Omental fat pad (tissue), 4 donors: ENCODE measurements at places on chromosomes 2 and 18. TPM values are rescaled to one million over a fixed set of nuclear protein-coding genes. Genes with fewer than 3 reads are reported as not detected.

DNA sequence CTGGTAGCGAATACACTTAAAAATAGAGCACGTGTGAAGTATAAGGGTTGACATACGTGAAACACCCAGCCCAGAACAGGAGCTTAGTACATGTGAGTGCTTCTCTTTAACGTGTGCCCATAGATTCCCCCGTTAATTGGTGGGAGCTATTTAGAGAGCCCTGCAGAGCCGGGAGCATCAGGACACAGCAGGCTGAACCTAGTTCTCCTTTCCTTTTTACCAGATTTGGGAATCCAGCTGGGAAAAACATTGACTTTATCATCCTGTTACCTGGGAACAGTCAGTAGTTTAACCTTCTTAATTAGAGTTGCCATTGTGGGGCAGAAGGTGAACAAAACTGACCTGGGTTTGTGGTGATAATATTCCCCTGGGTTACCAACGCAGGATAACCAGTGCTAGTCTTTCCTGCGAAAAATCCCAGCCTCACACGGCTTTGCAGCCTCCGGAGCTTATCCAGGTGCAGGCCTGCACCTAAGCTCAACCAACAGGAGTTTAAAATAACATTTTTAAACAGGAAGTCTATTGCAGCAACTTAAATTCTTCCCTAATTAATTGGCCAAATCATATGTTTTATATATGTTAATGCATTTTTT is 78.1 kb upstream of the SPTBN1 start:
- DNase-seq = no peak

GRCh38 chr18:40233931-40234616 is 1721.0 kb upstream of the PIK3C3 start:
- no peak for DNase-seq

GRCh38 chr2:190467575-190468083 is 59.5 kb downstream of the MFSD6 start:
- DNase-seq = no peak

- DNase-seq = no peak
Observed at GRCh38 chr2:44651974-44652373, 289.5 kb upstream of the SIX3 start.

GRCh38 chr2:218017211-218018053 is 14.6 kb upstream of the TNS1 start:
- DNase-seq = no peak

DNA sequence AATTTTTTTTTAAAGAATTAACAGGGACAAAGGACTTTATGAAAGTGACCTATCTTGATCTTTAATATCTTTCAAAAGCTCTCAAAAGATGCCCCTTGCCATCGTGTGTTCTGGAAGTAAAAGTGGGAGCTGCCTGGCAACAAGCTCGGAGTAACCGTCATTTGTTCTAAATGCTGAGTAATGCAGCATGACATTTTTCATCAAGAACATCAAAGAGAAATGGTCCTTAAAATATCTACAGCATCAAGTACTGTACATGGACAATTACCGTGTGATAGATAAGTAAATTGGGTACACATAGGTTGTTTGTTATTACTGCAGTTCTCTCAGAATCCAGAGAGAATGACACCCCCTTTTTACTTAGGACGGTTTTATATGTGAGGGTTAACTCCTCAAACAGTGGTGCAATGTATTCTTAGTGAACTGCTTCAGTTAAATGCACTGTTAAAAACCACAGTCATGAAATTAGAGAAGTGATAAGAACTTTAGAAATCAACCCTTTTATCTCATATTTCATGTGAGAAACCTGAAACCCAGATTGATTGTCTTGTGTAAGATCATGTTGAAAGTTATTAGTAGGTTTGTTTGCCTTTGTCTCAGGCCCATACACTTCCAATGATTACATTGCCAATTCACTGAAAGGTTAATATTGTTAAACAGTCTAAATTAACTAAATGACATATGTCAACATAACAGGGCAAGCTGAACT is 90.6 kb upstream of the HNMT start:
- no peak for DNase-seq

- DNase-seq = no peak
Observed at GRCh38 chr2:44195714-44196113, 27.0 kb downstream of the PPM1B start.

DNA sequence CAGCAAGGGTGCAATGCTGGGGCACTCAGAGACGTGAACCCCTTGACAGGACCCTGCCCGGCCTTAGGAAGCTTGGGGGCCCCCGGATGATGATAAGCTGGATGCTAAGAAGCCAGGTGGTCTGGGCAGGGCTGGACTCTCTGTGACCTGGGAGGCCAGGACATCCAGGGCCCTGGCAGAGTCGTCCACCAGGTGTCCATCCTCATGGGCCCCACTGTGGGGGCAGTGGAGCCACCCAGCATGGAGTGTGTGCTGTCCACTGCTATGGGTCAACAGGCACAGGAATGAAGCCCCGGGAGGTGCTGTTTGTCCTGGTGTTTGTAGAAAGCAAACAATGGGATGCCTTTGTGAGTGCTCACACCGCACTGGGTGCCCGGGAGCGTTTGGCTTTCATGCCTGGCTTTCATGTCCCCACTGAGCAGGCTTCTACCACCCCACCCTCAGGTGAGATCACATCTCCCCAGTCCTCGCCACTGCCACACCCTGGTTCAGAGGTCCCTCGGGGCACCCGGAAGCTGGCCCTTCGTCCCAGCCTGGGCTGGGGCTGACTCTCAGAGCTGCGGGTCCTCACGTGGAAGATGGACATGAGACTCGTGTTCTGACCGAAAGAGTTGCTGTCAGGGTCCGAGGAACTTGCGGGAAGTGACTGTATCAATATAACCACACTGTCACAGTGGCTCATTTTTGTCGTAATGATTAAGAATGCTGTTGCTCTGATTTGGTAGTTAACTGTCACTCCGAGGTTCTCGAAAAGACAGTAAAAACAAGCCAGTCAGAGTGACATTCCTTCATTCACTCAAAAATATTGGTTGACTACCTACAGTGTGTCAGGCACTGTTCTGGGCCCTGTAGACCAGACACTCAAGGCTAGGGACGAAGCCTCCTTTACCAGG is 53.3 kb downstream of the INHBB start:
- no peak for DNase-seq

GRCh38 chr2:119293254-119293653 is 69.6 kb downstream of the STEAP3 start:
- DNase-seq = no peak

- no peak for DNase-seq
Observed at GRCh38 chr2:108165729-108166128, 74.0 kb upstream of the SULT1C3 start.

- DNase-seq = no peak
Observed at GRCh38 chr18:41490861-41491260, 464.2 kb upstream of the PIK3C3 start.

- DNase-seq = no peak
Observed at GRCh38 chr2:18831916-18832510, 242.6 kb upstream of the NT5C1B start.

DNA sequence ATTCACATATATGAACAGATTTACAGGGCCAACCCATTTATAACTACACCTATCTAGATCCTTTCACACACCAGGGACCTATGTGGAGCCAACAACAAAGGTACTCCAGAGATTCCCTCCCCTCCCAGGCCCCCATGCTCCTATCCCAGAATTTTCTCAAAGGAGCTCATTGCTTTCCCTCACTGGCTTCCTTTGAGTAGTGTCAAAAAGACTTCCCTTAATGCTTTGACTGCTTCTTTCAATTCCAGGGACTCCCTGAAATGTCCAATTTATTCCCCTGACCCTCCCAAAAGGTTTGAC is 46.6 kb downstream of the IKZF2 start:
- DNase-seq = no peak

- DNase-seq = no peak
Observed at GRCh38 chr2:130729322-130730299, 741 bp downstream of the GPR148 start.

DNA sequence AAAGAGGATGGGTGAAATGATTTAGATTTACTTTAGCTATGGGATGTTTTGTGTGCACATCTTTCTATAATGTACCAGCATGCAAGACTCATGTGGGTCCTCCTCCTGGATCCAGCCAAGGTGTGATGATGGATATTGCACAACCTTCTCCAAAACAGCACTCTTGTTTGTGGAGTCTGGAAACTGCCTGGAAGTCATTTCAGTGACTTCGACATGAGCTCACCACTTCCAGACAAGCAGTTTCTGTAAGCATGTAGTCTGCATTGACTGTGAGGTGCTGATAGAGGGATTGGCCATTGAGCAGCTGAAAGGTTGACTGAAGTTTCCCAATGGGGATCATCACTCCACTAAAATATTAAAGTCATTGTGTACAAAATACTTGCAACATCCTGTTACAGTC is 154.0 kb downstream of the TRIB2 start:
- no peak for DNase-seq

GRCh38 chr2:23711979-23712755 is 214.8 kb downstream of the ATAD2B start:
- DNase-seq = no peak

GRCh38 chr18:49082714-49083688 is 132.2 kb upstream of the SMAD7 start:
- no peak for DNase-seq

DNA sequence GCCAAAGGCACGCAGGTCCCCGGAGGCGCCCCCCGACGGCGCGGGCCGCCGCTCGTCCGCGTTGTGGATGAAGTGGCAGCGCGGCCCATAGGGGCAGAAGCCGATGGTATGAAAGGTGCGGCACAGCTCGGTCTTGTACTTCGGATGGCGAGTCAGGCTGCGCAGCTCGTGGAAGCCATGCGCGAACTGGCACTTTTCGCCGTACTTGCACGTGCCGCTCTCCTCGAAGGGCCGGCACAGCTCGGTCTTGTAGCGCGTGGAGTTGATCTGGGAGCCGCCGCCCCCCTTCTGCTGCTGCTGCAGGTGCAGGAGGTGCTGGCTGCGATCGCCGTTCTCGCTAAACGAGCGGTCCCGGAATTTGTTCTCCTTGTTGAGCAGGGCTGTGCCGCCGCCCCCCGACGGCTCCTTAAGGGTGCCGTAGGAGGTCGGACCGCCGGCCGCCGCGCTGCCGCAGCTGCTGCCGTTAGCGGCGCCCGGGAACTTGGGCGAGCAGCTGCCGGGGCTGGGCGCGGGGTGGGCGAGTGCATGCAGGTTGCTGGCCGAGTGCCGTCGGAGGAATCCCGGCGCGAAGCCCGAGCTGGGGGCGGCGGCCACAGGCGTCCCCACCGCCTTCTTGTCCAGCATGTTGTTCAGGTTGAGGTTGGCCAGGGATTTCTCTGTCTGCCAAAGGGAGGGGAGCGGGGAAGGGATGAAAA is 1.2 kb downstream of the ZFP36L2 start:
- DNase-seq = no peak

GRCh38 chr2:109055435-109055834 is 66.4 kb upstream of the EDAR start:
- DNase-seq = no peak

DNA sequence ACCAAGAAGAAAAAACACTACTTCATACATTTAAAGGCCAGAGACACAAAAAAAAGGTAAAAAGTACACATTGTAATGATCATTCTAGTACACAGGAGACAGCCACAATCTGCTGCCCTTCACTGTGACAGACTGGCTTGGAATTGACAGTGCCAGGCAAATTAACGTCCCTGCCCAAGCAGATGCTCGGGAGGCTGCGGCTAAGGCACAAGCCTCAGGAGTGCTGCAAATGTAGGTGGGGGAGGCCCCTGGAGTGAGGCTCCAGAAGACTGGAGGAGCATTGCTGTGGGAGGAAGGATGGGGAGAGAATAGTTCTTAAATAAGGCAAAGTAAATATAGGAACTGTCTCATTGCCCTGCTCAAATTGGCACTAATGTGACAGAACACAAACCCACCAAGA is 18.6 kb downstream of the ERCC3 start:
- DNase-seq = no peak

- no peak for DNase-seq
Observed at GRCh38 chr18:10490401-10491165, 35.2 kb upstream of the NAPG start.

DNA sequence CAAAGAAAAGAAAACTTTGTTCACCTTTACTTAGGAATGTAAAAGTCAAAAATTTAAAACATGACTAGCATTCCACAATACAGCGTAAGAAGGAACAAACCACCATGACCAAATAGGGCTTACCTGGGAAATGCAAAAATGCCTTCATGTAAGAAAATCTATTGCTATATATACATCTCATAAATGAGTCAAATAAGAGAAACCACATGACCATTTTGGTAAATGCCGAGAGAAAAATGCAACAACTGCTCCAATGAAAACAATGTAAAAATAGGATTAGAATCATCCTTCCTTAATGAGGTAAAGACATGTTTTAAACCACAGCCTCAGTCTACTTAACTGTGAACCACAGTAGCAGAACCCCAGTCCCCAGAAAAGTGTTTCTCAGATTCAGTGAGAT is 49.4 kb downstream of the TGOLN2 start:
- no peak for DNase-seq

- DNase-seq = no peak
Observed at GRCh38 chr2:83567551-83567950, 891.5 kb downstream of the SUCLG1 start.

GRCh38 chr2:86305915-86306254 is 31.5 kb downstream of the REEP1 start:
- DNase-seq = no peak

- no peak for DNase-seq
Observed at GRCh38 chr18:10249270-10249669, 205.2 kb upstream of the APCDD1 start.

DNA sequence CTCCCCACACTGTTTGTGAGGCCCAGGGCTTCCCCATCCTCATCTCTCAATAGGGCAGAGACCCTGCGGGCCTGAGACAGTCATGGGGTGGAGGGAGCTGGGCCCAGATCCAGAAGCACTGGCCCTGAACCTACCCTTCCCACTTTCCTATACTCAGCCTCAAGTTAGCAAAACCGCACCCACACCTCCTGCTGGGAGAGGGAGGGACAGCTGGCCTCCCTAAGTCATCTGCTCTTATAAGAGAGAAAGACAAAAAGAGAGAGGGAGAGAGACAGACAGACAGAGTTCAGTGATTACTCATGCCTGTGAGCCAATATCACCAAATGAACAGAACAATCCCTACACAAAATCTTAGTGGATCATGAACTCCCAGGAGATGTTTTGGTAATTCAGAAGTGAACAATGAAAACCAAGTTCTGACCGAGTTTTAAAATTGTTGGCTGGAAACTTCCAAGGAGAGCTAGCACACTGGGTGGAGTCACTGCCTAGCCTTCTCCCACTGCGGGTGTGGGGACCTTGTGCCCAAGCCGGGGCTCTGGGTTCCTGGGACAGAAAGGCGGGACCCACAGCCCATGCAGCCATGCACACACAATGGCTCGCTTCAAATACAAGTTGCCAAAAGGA is 130.5 kb downstream of the PXDN start:
- no peak for DNase-seq

GRCh38 chr18:61972389-61973264 is 79.8 kb upstream of the RNF152 start:
- no peak for DNase-seq

The L3MBTL4 gene
- total RNA-seq = 14.8 TPM

The ANKRD30B gene
- 0.36 TPM for total RNA-seq

The DSG1 gene
- total RNA-seq = 0.63 TPM

The NABP1 gene
- total RNA-seq = 68.3 TPM

The LANCL1 gene
- 20.8 TPM for total RNA-seq

The EDAR gene
- not detected for total RNA-seq

The RNF125 gene
- 8.4 TPM for total RNA-seq

The SLC23A3 gene
- 1.3 TPM for total RNA-seq

The MC4R gene
- 0.28 TPM for total RNA-seq

The PLCL1 gene
- 21.8 TPM for total RNA-seq

The DPYSL5 gene
- not detected for total RNA-seq

The HAT1 gene
- total RNA-seq = 25.3 TPM

The CACNB4 gene
- total RNA-seq = 1.5 TPM

The CREG2 gene
- total RNA-seq = not detected
